Stimulated activated CD4-positive, alpha-beta T cell treated with anti-CD3 and anti-CD28 coated beads, Interleukin-15, amount 100 ng/mL, for 1 hour (primary cell): ENCODE measurements at places on chromosomes 7 and 10.

DNA sequence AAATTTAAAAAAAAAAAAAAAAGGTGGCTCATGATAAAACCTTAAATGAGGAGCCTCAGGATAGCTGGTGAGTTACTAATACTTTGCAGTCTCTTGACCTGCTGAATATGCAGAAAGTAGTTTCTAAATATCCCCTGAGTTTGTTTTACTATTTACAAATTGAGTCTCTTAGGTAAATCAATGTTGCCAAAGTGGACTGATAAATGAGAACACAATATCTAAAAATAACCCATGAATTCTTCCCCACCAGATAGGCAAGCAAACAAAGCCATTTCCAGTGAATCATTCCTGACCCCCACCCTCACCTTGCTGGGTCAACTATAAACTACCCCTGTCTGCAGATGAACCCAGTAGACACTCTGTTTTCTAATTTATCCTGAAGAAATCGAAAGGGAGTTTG lies 78.9 kb downstream of the GFRA1 start:
- no peak for DNase-seq

DNA sequence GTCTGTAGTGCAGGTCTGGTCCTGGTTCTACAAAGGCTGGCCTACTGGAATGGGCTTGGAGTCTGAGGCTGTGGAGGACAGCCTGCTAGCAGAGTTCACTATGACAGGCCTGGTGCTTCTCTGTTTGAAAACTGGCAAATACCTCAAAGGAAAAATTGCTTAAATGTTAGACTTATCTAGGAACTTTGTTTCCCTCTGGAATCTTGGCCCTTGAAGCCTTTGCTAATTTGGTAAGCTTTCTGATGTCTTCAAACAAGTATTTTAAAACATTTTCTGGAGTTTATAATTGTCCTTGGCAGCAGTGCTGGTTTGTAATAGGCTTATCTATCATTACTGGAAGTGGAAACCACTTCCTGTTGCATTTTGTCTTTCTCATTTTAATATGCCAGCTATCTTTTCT lies 139.7 kb downstream of the TMEM26 start:
- no peak for DNase-seq

DNA sequence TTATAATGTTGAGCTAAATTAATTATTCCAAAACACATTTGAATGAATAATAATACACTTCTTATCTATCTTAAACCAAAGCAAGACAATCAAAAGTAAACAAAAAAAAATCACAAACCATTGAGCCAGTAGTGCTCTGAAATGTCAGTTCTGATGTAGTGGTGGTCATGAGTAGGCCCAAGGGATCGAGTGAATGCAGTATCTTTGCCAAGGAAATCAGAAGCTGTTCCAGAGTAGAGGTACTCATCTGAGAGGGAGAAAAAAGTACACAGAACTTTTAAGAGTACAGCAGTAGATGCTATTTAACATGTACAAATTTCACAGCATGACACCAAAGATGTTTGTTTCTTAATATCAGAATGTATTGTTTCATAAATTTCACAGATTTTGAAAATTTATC lies 121.5 kb downstream of the SEMA3D start:
- no peak for DNase-seq

DNA sequence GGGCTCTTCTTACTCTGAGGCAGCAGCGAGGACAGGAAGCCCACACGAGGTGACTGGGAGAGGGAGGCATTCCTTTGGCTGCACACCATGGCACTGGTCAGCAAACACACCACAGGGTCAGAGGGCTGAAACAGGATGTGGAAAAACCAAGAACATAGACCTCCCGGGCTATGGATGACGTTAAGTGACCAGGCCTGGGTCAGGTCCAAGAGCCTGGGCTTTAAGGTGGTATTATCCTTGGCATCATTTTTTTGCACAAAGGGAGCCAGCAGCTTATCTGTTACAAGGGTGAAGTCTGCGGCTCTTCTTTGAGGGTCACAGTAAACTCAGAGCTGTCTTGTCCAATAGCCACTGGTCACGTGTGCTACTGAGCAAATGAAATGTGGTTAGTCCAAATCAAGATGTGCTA lies 7.0 kb downstream of the WDR91 start:
- no peak for DNase-seq

DNA sequence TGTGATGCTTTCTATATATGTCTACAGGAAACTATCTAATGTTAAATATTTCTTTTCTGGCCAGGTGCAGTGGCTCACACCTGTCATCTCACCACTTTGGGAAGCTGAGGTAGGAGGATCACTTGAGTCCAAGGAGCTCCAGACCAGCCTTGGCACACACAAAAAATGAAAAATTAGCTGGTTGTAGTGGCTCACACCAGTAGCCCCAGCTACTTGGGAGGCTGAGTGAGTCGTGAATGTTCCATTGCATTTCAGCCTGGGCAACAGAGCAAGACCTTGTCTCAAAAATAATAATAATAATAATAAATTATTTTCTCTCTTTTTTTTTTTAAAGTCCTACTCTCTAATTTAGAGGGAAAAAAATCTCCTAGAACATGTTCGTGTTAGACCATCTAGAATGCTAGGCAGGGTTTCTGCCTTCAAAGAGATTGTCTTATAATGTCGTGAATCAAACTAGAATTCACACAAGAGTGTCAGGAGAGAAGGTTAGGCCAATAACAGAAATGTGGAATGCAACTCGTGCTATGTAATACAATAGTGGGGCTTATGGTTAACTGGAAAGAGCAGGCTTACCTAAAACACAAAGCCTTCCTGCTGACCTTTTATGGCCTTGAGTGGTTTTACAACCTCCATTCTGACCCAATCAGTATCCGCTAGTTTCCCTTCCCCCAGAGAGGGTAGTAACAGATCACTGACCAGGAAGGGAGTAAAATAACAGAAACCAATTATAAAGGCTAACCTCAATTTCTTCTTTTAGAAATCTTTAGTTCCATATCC lies 46.3 kb downstream of the MYOF start:
- no peak for DNase-seq

- DNase-seq, result no peak
Measured at GRCh38 chr7:110204527-110204926, 886.4 kb upstream of the LRRN3 start.

DNA sequence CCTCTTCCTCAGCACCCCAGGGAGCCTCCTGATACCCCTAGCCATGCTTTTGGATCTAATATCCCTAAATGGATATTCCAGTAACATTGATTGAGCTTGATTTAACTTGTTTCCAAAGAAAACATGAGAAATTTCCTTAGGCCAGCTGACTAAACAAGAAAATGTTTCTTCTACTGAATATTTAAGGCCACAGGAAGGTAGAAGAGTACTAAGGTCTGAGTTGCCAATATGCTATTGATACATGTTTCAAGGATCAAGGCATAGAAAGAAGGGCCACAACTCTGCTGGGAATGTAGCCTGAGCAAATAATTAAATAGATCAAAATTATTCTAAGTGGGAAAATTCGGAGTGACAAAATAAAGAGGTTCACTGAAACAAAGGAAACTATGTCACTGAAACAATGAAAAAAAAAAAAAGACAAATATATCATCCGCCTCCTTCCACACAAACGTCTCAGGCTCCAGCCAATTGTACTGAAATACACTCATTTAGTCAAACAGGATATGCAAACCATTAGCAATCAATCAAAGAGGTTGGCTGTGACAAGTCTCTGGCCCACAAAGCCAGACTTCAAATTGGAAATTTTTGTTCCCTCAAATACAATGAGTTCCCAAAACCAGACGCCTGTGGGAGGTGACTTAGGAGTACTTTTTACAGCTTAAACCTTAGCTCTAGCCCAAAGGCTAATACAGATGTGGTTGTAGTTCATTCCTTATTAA lies 396.2 kb downstream of the HTR7 start:
- DNase-seq, result no peak

GRCh38 chr7:33243319-33243881 lies 114.0 kb downstream of the BBS9 start:
- DNase-seq, result no peak

DNA sequence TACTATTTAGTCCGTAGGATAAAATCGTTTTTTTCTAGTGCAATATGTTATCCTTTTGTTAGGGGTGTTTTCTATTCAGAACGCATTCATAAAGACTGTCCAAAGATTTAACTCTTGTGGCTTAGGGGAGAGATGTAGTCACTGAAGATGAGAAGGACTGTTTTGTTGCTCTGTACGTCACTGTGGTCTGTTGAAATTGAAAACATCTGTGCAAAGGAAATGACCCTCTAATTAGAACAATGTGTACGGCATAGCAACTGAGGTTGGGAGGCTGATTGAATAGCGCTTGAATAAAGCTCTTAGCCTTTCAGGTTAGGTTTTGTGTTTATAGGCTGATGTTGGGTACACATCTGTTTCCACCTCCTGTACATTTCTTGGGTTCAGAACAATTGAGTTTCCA lies 453.4 kb upstream of the AKR1E2 start:
- DNase-seq, result no peak

GRCh38 chr10:57880446-57881227 lies 387.1 kb downstream of the IPMK start:
- no peak for DNase-seq

GRCh38 chr7:18768256-18768655 lies 272.7 kb downstream of the HDAC9 start:
- no peak for DNase-seq

- DNase-seq, result no peak
Measured at GRCh38 chr7:123658023-123658422, 2.4 kb downstream of the LMOD2 start.

- DNase-seq, result no peak
Measured at GRCh38 chr10:62960416-62960815, 144.2 kb upstream of the EGR2 start.

- no peak for DNase-seq
Measured at GRCh38 chr10:70863470-70864160, 24.8 kb downstream of the PCBD1 start.
